C1 segment of cervical spinal cord (tissue), 14 donors: ENCODE measurements at places on chromosomes 7 and 10.

- DNase-seq = no peak
These were observed 15.6 kb downstream of the UBTD1 start for GRCh38 chr10:97514344-97514743.

- DNase-seq = no peak
These were observed 29.3 kb upstream of the PRKAR1B start for GRCh38 chr7:756231-756927.

DNA sequence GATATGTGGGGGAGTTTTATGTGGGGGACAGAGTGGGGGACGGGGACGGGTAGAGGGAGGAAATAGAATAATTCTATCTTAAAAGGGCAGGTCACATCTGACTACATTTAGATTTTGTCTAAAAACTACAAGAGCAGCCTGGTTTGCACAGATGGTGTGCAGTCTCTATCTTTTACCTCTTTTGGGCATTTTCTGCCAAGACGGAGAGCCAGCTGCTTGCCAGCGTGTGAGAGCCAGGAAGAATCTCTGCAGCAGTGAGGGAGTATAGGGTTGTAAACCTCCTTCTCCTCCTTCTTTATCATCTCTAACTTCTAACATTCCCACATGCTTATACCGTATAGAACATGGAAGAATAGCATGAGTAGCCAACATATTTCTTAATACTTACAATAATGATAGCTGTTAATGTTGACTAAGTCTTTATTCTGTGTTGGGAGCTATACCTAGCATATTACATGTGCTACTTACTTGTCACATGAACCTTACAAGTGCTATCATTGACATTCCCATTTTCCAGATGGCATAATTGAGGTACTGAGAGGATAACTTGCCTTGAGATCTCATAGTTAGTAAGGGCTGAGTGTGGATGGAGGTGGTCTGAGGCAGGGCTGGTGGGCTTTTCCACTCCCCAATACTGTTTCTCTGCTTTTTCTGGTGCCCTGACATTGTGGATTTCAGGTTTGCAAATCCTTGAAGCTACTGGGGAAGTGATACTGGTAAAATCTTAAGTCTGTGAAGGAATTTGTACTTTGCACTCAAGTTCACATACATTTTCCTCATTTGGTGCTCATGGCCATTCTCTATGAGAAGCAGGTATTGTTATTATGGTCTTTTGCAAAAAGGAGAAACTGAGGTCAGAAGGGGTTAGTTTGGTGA, 1.1 kb downstream of the ENTPD1 start:
- DNase-seq = no peak

GRCh38 chr7:70114806-70115205, 516.5 kb downstream of the AUTS2 start:
- no peak for DNase-seq

DNA sequence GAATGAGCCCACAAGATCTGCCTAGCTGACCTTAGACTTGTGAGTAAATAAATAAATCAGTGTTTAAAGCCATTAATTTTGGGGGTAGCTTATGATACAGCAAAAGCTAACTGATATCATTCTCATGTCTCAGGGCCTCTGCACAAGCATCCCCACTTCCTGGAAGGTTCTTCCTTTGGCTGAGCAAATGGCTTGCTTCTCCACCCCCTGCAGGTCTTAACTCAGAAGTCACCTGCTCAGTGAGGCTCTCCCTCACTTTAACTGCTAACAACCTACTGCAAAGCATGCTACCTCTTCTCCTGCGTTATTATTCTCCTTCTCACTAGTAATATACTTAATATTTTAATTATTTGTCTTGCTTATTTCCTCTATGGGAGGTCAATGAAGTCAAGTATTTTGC, 167.3 kb downstream of the TPK1 start:
- no peak for DNase-seq

DNA sequence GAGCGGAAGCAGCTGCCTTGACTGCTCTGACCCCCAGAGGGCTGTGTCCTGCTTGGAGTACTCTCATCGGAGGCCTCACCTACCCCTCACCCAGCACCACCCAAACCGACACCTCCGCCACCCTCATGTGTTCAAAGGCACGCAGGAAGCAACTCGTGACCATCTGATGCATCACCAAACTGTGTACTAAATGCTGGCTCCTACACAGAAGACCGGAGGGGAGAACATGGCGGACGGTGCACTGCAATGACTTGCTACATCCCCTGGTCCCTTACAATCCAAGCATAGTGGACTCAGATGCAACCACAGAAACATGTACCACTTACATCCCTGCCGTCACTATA, 3.4 kb downstream of the PDAP1 start:
- DNase-seq = no peak

DNA sequence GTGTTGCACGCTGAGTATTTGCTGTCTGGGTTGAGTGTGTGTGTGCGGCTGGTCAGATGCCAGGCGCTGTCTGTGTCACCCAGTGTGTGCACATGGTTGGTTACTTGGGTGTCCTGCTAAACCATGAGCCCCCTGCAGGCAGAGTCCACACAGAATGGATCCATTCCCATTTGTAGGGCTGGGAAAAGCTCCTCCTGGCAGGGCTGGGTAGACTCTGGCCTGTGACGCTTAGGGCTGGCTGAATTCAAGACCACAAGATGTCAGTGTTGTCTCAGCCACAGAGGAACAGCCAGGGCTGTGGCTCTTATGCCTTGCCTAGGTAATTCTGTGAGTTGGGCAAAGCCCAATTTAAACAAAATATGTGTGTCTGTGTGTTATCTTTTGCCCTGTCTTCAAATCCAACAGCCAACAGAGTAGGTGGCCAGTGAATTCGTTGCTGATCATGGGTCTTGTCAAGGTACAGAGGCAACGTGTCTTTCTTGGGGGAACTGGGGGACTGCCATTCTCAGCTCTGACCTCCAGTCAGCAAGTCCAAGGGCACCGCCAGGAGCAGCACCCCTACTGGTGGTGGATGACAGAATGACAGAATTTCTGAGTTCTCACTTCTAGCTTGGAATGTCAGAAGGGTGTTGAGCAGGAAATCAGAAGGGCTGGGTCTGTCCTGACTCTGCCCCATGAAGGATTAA, 285.1 kb downstream of the CCSER2 start:
- DNase-seq = no peak

DNA sequence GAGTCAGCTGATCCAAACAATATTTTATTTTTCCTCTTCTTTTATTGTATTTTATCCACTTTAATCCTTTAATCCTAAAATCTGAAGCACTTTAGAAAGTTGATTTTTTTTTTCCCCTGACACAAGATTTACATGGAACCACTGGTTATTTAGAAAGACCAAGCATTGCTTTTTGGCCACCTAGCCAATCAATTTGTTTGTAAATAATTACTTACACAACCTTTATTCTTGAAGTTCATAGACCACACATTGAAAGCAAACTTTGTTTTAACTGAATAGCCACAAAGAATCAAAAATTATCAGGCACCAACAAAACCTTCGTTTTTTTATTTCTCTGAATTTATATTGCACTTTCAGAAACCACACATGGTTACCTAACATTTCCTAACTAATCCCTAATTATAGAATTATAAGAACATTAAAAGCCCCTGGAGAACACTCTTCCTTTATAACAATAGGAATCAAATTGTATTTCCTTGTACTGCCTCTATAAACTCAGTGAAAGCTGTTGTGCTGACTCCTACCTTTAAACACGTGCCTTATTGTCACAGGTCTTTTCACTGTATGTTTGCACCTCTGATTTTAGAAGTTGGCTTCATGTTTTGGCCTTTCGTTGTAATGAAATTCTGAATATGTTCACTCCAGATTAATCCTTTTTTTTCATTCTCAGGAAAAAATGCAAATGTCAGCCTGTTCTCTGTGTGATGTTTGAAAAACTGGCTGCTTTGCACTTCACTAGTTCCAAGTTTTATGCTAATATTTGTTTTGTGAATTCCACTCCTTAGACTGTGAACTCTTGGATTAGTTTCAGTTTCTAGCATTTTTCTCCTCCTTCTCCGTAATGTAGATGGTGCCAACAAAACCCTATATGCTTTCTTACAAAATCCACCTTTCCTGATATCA, 1511.9 kb downstream of the REEP3 start:
- no peak for DNase-seq
